Spinal cord (tissue), 10 donors: ENCODE measurements at places on chromosomes 1 and 21. TPM values are rescaled to one million over a fixed set of nuclear protein-coding genes. Genes with fewer than 3 reads are reported as not detected.

- DNase-seq, result no peak
Observed at GRCh38 chr1:20081353-20081810, 11.4 kb downstream of the PLA2G5 start.

DNA sequence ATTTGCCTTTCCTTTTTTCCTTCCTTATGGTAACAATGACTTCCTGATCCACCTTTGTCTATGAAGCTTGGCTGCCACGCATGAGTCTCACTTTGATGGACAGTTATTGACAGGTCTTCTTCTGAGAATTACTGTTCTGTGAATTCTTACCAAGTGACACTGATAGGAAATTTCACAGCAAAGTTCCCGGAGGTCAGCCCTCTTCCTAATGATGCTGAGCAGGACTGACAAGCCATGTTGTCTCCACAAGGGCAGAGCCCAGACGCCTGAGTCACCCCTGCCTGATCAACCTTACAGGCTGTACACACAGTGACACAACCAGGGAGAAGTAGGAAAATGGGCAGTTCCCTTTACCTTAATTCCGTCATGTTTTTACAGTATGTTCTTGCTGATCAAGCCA lies 44.2 kb downstream of the ZC3H11B start:
- no peak for DNase-seq

GRCh38 chr1:27690183-27690582 lies 18.2 kb upstream of the IFI6 start:
- no peak for DNase-seq

DNA sequence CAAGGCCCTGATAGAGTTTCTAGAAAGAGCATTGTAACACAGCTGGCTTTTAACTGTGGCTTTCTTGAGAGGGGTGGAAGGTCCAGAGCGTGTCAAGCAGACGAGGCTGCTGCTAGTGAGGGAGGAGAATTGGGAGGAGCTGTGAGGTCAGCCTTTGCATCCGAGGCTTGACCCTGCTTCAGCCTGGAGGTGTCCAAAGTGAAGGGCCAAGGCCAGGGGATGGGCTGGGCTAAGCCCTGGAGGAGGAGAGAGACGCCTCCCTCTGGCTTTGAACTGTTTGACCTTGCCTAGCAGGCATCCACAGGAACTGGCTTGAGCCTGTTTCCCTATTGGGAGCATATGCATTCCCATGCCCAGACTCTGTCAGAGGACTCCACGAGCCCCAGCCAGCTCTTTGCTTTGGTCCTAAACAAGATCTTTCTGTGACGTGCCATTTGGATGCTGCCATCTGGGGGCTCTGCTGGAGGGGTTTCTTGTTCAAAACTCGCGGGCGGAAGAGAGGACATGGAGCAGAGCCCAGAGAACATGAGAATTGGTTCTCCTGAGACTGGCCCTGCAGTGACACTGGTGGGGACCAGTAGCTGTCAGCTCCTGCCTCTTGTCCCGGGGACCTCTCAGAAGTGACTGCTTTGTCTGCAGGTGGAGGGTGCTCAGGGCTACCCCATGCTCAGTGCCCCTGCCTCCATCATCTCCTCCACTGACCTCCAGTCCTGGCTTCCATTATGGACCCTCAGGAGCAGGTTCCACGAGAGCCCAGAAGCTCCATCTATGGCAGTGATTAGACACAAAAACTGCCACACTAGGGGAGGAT lies 5.5 kb downstream of the ACTRT2 start:
- DNase-seq, result no peak

DNA sequence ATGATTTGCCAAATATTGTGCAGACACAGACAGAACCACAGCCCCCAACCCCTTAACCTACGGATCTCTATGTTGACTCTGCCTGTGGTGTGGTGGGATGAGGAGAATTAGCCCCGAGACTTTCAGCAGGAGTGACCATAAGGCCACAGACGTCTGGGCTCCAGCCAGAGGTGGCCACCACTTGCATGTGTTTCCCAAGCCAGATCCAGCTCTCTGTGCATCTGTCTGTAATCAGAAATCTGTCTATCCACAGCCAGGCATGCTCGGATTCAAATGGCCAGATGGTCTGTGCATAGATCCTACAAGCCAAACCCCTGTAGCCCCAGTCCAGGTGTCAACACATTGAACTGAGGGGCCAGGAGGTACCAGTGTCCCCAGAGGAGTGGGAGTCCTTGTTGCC lies 140.6 kb downstream of the SYF2 start:
- DNase-seq, result no peak

- no peak for DNase-seq
Observed at GRCh38 chr21:37699024-37699775, 217.1 kb downstream of the KCNJ6 start.

GRCh38 chr1:20008391-20008841 lies 29.0 kb upstream of the PLA2G2A start:
- DNase-seq, result no peak

DENND2C gene
- total RNA-seq, result 9.3 TPM

VAV3 gene
- 12.1 TPM for total RNA-seq

DNAJC6 gene
- 34.5 TPM for total RNA-seq
